Fibroblast of skin of back (primary cell): ENCODE measurements at places on chromosomes 7 and 10.
A peak's percentile ranks its signal among the peaks of the same experiment; 100 is the strongest.

DNA sequence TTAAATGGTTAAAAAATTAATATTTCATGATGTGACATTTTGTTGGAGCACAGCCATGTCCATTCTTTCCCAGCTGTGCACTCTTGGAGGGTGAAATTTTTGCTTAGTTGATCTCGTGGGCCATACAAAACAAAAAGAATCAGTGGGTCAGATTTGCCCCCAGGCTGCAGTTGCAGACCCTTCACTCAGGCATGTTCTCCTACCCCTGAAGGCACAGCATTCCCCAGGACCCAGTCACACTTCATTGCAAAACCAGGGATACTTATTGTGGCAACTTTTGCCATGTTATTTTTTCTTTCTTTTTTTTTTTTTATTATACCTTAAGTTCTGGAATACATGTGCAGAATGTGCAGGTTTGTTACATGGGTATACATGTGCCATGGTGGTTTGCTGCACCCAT lies 6.0 kb downstream of the TAS2R40 start:
- peak; percentile 42 for DNase-seq

DNA sequence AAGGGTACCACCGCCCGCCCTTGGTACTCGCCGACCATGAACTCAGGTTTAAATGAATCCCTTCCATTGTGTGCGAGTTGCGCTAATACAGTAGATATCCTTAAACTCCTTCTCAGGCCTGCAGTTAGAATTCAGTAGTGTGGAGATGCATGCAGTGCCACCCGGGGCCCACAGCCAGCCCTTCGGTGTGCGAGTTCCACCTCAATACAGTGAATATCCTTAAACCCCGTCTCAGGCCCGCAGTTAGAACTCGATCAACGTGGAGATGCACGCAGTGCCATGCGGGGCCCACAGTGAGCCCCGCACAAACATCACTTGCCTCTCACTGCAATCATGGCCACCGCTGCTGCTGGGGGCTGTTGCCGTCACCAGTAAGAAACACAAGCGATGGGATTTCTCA lies 261.9 kb downstream of the MAD1L1 start:
- no peak for DNase-seq

GRCh38 chr7:66696774-66697191 lies 43.8 kb upstream of the RABGEF1 start:
- DNase-seq = peak; percentile 9

DNA sequence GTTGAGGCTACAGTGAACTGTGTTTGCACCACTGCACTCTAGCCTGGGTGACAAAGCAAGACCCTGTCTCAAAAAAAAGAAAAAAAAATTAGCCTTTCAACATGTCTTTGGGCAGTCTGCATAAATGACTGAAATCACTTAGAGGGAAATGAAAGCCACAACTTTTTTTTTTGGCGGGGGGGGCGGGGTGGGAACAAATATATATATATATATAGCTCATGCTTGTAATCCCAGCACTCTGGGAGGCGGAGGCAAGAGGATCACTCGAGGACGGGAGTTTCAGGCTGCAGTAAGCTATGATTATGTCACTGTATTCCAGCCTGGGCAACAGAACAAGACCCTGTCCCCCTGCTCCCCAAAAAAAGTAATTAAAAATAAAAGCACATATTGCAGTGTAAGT lies 23.4 kb upstream of the MICU1 start:
- DNase-seq = no peak
